NCI-H1048 (cell line): ENCODE measurements at places on chromosomes 4 and X.

DNA sequence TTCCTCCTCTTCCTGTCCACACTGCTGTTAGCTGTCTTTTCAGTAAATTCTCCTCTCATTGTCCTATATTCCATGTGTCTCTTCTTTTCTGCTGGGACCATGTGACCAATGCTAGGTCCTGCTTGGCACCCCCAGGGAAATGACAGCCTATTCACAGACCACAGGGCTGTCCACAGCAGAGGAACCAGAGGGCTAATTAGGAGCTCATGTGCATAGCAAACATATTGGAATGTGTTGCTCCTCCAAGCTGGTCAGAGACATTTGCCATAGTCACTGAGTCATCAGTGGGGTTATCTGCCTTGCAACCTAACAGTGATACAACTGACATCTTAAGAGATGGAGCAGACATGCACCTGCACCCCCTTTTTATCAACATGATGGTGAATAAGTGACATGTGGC is 67.9 kb upstream of the PUDP start:
- DNase-seq = no peak

- no peak for DNase-seq
These were observed 11.3 kb upstream of the ARAP2 start for GRCh38 chr4:36255577-36255976.

- no peak for DNase-seq
These were observed 361 bp downstream of the QDPR start for GRCh38 chr4:17511509-17511949.

- peak; percentile 52 for DNase-seq
These were observed 72.0 kb downstream of the FAT1 start for GRCh38 chr4:186651624-186652023.

- peak; percentile 96 for DNase-seq
These were observed at the start of gene RELL1 for GRCh38 chr4:37686373-37687193. TSS of gene RELL1 (minus strand) at chr4:37686376. CDS start at chr4:37686287, 89 bp downstream.

GRCh38 chrX:51742586-51742985 is 656 bp upstream of the GSPT2 start:
- no peak for DNase-seq

DNA sequence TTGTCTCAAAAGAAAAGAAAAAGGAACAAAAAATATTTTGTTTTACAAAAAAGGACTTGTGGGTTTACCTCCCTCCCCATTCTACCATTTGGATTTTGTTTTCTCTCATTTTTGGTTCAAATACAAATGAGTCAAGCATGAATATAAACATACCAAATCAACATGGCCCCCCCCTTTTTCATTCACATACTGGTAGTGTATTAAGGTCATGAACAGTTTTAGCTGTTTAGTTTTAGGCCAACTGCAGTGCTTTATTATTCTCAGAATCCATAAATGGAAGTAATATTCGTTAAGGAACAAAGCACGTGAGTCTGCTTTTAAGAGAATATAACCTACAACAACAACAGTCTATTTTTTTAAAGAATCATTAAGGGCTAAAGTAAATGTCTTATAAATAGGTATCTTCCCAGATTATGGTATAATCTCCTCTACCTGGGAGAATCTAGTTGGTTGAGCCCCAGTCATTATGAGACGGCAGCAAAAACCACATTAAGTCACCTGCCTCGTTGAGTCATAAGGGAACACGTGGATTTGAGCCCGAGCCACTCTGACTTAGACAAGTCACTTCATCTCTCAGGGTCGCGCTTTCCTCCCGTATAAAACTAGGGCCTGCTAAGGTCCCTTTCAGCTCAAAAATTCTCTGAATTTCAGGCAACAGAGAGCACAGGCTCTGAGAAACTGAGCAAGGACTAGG is 26.7 kb downstream of the BCLAF3 start:
- DNase-seq = no peak

- no peak for DNase-seq
These were observed 944 bp downstream of the KLF8 start for GRCh38 chrX:56233100-56233499.

- no peak for DNase-seq
These were observed 87.7 kb upstream of the EFHC2 start for GRCh38 chrX:44431194-44431593.

DNA sequence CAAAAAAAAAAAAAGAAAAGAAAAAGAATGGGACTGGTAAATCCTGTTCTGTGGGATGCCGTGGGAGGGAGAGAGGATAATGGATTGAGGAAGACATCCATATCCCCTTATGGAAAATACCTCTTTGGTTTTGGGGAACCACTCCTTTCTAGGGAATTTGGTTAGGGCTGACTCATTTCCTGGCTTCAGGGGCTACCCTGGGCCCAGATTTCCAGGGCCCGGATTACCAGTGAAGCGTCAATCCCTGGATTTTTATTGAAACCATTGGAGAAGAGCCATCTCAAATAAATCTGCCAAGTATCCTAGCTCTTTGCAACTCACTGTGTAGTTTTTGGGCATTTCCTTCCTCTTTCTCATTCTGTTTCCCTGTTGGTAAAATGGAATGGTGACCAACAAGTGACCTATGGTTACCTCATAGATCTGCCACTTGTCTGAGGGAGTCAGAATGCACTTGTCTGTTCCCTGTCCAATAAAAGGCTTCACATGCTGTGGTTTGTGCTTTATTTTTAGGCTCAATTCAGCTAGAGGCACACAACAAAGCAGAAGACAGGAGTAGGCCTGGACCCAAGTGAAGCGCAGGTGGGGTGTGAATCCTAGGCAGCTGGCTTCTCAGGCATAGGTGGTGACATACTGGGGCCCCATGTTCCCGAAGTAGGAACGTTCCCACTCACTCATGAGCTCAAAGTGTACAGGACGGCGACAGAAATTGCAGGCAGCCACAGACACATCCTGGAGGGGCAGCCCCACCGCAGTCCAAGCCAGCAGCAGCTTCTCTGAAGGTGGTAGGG is 8.6 kb downstream of the APEX2 start:
- DNase-seq = no peak

DNA sequence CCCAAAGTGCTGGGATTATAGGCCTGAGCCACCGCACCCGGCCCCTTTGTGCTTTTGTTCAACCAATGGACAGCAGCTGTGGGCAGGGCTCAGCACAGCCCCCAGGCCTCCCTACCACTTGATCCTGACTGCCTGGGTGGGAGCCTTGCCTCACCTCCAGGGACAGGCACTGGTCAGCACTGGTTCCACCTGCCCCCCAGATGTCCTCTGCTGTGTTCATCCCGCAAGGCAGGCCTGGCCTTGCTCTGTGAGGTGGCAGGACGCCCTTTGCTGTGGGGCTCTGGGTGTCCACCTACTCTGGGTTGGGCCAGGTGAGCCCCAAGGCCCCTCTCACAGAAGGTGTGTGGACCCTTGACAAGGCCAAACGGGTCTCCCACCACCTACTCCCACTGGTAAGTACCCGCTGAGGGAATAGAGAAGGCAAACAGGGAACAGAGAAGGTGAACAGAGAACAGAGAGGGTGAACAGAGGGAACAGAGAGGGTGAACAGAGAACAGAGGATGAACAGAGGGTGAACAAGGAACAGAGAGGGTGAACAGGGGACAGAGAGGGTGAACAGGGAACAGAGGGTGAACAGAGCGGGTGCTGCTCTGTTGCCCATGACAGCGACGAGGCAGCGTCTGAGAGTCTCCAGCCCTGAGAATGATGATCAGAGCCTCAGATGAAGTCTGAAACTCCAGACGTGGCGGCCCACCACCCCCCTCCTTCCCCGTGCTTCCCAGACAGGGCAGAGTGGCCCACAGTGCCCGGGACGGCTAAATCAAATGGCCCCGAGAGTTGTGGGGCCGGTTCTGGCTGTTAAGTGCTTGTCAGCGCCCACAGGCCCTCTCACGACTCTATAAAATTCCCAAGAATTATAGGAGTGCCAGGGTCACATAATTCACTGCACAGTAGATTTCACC is 55.0 kb upstream of the NKX1-1 start:
- no peak for DNase-seq

- DNase-seq = no peak
These were observed 84.3 kb upstream of the C1QTNF7 start for GRCh38 chr4:15343581-15343980.

DNA sequence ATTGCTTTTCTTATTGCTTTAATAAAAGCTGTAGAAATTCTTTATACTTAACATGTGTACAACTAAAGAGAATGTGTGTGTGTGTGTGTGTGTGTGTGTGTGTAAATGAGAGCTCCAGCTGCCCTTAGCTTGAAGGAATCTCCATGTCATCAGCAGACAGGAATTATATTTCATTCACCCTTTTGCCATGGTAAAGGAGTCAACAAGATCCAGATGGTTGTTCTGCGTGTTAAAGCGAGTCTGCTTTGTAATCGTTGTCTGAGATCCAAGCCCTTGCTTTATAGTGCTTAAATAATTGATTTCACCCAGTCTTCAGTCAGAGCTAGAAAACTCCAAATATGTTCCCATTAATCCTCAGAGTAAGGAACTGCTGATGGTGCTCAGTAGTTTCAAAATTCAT is 285.5 kb downstream of the PDGFC start:
- no peak for DNase-seq

GRCh38 chrX:12981880-12982279 is 7.0 kb downstream of the TMSB4X start:
- no peak for DNase-seq

GRCh38 chrX:132877954-132878536 is 80.4 kb downstream of the HS6ST2 start:
- no peak for DNase-seq

- no peak for DNase-seq
These were observed 122.0 kb upstream of the NRK start for GRCh38 chrX:105700331-105700730.

- no peak for DNase-seq
These were observed 37.5 kb downstream of the PIGG start for GRCh38 chr4:536351-536972.

DNA sequence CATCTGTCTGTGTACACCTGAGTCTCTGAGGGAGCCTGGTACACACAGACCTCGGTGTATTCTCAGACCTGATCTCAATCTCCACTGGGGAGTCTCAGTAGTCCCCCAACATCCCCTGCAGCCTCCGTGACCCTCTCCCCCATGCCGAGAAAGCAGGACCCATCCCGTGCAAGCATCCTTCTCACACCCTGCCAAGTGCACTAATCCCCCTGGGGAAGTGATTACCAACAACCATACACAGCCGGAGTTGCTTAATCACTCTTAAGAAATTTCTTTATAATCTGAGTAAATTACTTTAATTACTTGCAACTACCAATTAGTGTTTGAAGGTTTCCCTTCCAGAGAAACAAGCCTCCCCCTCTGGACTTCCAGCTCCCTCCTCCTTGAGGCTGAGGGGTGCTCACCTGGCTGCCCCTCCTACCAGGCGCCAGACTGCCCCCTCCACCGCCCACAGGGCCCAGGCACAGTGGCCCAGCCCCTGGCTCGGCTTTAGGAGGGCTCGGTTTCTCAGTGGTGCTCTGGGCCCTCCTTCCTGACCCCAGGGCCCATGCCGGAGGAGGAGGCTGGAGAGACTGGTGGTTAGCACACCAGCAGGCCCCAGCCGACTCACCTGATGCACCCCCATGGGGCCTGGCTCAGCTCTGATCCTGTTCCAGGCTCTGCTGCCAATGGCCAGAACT is 43.8 kb downstream of the PJA1 start:
- no peak for DNase-seq

GRCh38 chrX:121876305-121876704 is 828.9 kb downstream of the GLUD2 start:
- DNase-seq = no peak

DNA sequence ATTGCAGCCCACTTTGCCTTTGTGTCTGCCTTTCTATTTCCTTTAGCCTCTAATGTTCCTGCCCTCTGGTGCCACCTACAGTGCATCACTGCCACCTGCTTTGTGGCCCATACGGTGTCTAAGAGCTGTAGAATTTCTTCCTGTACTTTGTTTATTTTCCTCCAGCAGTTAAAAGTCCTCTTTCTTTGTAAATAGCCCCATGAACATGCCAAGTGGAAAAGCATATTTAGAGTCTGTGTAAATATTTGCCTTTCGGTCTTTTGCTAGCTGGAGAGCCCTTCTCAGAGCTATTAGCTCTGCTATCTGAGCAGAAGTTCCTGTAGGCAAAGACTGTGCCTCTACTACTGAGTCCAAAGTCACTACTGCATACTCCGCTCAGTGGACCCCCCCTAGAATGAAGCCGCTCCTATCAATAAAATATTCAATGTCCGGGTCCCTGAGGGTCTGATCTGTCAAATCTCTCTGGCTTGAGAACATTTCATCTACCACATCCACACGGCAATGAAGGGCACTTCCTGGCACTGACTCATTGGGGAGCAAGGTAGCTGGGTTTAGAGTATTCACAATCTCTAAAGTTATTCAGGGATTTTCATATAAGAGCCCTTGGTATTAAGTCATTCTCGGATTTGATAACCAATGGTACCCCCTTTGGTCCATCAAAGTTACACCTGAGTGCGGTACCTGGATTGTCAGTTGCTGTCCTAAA is 36.3 kb downstream of the SULT1E1 start:
- DNase-seq = no peak

DNA sequence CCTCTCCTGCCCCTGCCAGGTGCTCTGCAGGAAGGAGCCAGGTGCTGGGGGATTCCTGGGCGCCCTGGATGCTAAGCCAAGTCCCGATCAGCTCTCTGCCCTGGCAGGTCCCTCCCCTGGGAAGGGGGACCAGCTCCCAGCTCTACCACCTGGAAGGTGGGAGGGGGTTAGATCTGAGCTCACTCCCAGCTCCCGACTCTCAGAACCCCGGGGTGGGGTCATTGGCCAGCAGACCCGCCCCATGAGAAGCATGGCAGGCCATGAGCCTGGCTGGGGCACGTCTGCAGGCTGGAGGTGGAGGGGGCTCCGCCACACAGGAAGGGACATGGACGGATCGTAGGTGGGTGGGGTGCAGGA is 83.4 kb upstream of the NKX1-1 start:
- no peak for DNase-seq

- DNase-seq = no peak
These were observed 48.0 kb upstream of the MAP3K15 start for GRCh38 chrX:19563327-19563726.
